Hematopoietic multipotent progenitor cell treated with erythropoietin and hydrocortisone succinate and interleukin-3 and kit ligand, for 4 days (in vitro differentiated cells): ENCODE measurements at places on chromosomes 12 and 14.
A peak's percentile ranks its signal among the peaks of the same experiment; 100 is the strongest.

DNA sequence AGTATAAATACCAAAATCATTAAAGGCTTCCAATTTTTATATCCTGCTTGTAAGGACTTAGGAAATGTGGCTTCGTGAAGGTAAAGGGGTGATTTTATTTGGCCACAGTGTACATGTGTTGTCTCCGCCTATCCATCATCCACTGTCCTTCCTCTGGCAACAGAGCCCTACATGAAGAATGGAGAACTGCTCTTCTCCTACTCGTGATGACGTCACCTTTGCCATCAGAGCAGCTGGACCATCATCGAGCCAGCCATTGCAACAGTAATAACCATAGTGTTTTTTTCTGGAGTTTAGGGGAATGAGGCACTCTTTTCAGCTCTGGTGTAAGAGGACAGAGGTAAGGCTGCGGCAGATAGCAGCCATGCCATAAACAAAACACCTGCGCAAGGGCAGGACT is 19.2 kb downstream of the ITPR2 start:
- DNase-seq = no peak

GRCh38 chr12:124125203-124125871 is 152.3 kb downstream of the ZNF664 start:
- no peak for DNase-seq

GRCh38 chr12:44589697-44590096 is 286.4 kb downstream of the NELL2 start:
- DNase-seq = no peak

DNA sequence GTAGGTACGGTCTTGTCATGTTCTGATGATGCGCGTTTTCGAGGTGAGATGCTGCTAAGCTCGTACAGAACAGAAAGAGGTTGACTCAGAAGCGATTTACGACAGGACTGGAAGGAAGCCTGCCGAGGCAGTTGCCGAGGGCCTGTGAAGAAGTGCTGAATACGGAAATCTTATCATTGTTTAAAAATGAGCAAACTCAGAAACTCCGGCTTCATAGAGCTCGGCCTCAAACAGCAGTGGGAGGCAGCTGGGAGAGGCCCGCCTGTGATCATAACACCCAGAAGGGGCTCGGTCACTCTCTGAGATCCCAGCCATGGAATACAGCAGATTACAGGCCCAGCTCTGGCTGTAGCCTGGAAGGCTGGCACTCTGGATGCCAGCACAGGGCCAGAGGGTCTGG is 87.4 kb downstream of the CPSF2 start:
- no peak for DNase-seq

DNA sequence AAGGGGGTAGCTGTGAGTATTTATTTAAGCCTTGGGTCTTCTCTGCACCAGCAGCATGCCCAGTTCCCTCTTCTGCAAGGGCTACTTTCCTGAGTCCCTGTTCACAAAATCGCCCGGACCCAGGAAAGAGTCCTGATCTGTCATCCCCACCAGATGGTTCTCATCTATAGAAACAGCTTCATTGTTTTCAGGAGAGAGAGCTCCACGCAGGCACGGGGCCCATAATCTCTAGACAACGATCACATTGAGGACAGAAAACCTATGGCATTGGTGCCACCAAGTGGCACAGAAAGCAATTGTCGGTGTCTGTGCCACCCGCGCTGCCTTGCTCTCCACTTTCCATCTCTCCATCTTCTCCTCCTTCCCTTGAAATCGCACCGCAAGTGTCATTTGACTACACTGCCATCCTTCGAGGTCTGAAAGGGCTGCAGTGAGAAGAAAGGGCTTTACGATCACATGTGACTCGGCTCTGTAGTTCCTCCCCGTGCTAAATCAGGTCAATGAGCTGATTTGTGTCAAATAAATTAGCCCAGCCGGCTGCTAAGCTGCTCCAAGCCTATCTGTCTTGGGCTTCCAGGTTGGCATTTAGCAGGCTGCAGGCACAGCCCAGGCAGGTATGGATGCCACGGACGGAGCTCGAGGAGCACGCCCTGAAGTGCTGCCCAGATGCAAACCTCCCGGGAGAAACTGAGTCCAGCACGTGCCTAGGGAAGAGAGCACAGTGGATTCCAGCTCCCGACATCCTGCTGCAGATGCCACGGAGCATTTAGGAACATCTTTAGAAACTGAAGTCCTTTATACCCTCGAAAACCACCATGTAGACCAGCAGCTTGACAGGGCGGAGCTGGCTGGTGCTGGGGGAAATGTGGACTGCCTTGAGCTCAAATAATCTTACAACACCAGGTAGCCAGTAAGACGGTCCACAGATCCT is 28.8 kb downstream of the SPRING1 start:
- peak; percentile 86 for DNase-seq

DNA sequence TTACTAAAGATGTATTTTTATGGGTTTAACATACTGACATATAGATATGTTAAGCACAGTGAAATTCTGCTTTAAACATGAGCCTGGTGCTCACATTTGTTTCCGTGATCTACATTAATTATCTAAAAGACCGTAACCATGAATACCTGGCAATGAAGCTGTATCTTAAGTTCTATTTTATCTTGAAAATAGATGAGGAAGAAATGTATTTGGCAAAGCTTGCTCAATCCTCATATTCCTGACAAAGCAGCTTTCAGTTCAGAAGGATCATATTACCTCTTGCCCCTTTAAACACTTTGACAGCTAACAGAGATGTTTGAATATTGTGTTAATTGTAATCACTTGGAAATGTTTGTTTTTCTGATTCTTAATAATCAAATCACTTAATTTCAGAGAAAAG is 9.8 kb downstream of the EPYC start:
- no peak for DNase-seq

- DNase-seq = peak; percentile 75
These were observed 78.7 kb downstream of the TXNDC16 start for GRCh38 chr14:52473557-52473956.

- no peak for DNase-seq
These were observed 27.1 kb downstream of the RASSF8 start for GRCh38 chr12:25985316-25986175.

- DNase-seq = peak; percentile 83
These were observed 895 bp upstream of the CCDC88C start for GRCh38 chr14:91418387-91419043.

- DNase-seq = no peak
These were observed 61.4 kb downstream of the KCNH5 start for GRCh38 chr14:62983821-62984220.

DNA sequence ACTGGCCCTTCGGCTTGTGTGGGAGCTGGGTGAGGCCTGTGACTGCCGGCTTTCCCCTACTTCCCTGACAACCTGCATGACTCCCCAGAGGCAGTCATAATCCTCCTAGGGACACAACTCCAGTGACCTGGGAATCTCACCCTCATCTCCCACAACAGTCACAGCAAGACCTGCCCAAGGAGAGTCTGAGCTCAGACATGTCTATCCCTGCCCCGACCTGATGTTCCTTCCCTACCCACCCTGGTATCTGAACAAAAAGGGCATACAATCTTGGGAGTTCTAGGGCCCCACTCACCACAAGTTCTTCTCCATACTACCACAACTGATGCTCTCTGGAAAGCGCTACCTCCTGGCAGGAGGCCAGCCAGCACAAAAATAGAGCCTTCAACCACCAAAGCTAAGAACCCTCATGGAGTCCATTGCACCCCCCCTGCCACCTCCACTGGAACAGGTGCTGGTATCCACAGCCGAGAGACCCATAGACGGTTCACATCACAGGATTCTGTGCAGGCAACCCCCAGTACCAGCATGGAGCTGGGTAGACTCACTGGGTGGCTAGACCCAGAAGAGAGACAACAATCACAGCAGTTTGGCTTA is 16.8 kb downstream of the ATP23 start:
- no peak for DNase-seq
